ENCODE measurements at places on chromosomes 13 and 19. TPM values are rescaled to one million over a fixed set of nuclear protein-coding genes. Genes with fewer than 3 reads are reported as not detected.
A peak's percentile ranks its signal among the peaks of the same experiment; 100 is the strongest.

GRCh38 chr19:5075597-5075996 is 106.7 kb downstream of the KDM4B start:
- DNase-seq, result no peak

- DNase-seq, result no peak
Observed at GRCh38 chr13:47672245-47673008, 328.6 kb downstream of the SUCLA2 start.

GRCh38 chr19:42313840-42314755 is 989 bp downstream of the TMEM145 start:
- DNase-seq, result no peak

GRCh38 chr19:28130066-28130511 is 1082.9 kb downstream of the UQCRFS1 start:
- no peak for DNase-seq

CLEC17A gene
- total RNA-seq, result not detected

GRCh38 chr19:10505583-10506229 is 2.5 kb upstream of the KEAP1 start:
- DNase-seq, result no peak

DNA sequence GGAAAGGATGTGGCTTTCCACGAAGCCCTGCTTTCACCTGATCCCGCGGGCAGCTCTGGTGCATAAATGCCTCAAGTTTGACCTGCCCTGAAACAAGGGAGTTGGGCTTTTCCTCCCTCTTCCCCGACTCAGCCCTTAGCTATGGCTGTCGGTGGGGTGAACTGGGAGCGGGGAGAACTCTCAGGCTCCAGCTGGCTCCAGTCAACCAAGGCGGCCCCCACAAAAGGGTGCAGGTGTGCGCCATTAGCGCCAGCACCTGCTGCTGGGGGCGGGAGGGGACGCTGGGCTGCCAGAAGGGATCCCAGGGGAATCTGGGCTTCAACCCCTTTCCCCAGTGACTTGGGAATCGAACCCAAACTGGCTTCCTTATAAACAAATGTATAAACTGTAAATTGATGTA is 7.1 kb upstream of the DHRS12 start:
- no peak for DNase-seq

DNA sequence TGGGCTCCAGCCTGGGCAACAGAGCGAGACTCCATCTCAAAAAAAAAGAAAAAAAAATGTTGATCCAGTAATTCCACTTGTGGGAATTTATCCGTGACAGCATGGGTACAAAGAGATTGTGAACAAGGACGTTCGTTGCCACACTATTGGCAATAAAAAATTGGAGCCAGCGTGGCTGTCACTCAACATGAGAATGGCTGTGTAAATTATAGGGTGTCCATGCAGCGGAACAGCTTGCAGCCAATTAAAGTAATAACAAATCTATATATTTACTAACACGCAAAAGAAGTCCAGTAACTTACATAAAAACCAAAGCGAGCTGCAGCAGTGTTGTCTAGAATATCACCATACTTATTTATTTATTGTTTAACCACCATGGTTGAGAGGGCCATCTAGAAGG is 19.3 kb downstream of the DPF1 start:
- no peak for DNase-seq

DNA sequence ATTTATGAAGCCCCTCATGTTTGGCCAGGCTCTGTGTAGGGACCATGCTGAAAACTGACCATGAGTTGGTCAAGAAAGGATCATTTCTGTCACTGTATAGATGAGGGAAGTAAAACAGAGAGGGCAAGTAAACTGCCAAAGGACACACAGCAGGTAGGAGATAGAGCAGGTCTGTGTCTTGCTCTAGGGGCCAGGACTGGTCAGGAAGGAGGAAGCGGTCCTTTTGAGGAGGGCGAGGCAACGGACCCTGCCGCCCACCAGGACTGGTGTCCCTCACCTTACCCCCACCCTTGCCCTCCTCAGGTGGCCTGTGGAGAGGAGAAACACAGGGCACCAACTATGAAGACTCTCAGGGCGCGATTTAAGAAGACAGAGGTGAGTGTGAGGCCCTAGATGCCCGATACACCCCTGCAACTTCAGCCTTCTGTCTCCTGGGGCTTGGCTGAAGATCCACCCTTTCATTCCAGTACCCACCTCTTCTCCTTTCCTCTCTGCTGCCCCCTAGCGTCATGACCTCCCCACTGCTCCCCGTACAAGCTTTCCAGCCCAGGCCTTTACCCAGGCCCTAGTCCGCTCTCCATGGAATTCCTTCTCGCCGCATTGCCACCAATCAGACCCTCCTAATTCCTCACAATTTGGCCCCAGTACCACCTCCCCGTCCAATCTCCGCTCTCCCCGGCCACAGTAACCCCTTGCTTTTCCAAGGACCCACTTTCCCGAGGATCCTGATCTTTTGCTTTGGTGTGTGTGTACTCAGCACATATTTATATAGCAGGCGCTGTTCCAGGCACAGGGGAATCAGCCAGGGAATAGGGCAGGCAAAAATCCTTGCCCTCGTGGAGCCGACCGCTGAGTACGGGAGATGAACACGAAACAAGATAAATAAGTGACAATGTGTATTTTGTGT is 3.9 kb downstream of the ANKRD24 start:
- DNase-seq, result no peak

DNA sequence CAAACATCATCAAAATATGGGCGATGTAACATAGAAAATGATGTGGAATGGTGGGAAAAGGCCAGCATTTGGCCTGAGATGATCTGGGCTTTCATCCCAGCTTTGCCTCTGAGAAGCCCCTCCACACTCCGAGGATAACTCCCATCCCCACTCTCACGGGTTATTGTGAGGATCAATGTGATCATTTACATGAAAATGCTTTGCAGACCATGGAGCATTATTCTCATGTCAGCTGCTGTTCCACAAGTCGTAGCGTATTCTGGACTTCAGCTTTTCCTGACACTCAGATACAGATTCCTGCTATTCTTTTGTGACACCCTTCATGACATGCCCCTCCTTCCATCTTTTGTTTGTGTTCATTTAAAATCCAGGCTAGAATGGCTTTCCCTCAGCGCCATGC is 86.5 kb downstream of the NUFIP1 start:
- no peak for DNase-seq

THSD8 gene
- total RNA-seq, result not detected

GRCh38 chr19:18785179-18786124 is 5.7 kb downstream of the COMP start:
- no peak for DNase-seq

ZNF763 gene
- total RNA-seq, result 6.7 TPM

DNA sequence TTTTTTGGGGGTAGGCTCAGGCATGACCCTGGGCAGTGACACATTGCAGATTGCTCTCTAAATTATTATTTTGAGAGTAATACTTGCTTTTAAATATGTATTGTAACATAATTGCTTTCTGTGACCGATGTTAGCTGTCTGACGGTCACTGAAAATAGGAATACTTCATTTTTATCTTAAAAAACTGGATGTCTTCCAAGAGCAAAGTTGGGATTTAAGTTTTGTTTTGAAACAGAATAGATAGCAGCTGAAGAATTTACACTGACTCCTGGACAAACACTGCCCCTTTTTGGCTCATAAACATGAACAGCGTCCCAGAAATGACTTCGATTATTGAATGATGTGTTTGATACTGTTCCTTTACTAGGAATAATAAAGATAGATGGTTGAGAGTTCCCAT is 535.9 kb downstream of the GPC5 start:
- no peak for DNase-seq

ZNF28 gene
- 14.5 TPM for total RNA-seq

GRCh38 chr13:46134961-46135522 is 30.2 kb upstream of the CPB2 start:
- no peak for DNase-seq

PLIN4 gene
- total RNA-seq, result 0.12 TPM

CD33 gene
- total RNA-seq, result not detected

DNA sequence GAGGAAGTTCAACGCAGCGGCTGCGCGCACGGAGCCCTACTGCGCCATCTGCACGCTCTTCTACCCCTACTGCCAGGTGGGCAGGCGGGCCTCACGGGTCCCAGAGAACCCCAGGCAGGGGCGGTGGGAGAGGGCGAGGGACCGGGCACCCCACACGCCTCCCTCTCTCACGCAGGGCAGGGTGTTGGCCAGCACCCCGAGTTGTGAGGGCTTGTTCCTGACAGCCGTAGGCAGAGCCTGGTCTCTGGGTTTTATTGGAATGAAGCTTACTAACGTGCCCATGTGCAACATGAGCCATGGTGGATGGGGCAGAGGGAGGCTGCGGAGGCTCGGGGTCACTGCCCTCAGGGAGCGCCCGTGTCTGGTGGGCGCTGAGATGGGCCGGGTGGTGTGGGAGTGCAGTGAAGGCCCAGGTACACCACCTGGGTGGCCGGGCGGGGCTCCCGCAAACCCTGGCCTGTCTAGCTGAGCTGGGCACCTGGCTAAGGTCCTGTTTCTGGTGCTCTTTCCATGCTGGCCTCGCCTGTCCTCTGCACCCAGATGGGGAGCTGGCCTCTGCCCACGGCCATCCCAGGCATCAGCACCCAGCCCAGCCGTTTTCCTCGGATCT is 165.2 kb downstream of the KDM4B start:
- DNase-seq, result no peak

DNA sequence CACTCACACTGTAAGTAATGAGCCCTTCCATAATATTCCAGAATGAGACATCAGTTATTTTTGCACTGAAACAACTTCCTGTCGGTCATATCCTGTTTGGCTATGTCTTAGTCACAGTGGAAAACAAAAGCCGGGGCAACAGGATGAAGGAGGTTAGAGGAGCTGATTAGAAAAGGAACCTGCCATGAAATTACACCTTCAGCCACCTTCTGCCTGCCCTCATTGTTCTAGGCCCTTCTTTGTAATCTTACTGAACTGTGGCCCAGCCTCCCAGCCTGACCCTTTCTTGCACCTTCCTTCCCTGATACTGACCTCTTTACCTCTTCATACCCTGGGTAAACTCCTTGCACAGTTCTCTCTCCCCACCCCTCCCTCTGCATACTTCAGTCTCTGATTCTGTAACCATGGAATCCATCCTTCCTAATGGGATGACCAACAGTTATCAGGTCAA is 67.3 kb downstream of the DOCK9 start:
- DNase-seq, result peak; percentile 98

SLC8A2 gene
- total RNA-seq, result not detected

GRCh38 chr13:73599232-73600128 is 534.7 kb downstream of the KLF12 start:
- no peak for DNase-seq

DNA sequence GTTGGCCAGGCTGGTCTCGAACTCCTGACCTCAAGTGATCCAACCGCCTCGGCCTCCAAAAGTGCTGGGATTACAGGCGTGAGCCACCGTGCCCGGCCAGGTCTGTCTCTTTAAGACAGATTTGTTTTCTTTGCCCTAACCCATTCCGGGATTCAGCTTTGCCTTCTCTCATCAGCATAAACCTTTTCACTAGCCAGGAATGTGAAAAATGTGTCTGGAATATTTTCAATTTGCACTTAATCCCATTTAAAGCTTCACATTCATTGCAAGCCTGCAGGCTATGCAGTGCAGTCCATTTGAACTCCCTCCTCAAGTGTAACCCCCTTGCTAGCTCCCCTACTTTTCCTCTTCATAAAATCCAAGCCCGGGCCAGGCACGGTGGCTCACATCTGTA is 880 bp upstream of the TMEM160 start:
- no peak for DNase-seq

GRCh38 chr13:29473166-29473565 is 122.3 kb downstream of the SLC7A1 start:
- DNase-seq, result no peak

DNA sequence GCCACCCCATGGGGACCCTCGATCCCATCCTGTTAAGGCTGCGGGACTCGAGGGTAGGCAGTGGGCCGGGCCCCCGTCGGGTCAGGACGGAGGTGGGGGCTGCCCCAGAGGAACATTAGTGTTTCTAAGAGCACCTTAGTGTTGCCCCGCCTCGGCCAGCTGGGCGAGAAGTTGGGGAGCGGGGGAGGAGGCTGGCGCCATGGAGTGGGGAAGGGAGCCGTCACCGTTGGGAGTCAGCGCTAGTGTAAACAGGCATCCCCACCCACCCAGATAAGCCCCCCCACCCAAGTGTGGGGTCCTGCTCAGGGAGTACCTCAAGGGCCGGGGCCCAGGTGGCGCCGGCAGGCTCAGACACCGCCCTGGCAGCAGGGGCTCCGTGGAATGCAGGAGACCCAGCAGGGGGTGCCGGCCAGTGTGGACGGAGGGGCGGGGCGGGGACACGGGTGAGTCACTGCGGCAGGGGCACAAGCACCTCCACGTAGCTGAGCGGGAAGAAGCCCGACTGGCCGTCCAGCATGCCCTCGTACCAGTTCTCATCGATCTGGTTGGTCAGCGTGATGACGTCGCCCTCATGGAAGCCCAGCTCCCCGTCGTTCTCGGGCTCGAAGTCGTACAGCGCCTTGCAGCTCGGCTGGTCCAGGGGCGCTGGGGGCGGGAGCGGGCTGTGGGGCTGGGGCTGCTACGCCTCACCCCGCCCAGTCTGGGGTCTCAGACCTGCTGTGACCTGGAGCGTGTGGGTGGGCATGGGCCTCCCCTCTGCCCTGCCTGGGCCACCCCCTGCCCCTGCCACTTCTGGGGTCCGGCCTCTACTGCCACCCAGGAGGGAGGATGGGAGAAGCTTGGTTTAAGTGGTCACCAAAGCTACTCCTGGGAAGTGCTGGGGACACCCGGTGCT is 18.0 kb downstream of the MPND start:
- DNase-seq, result no peak

- DNase-seq, result no peak
Observed at GRCh38 chr13:45932676-45933075, 81.1 kb upstream of the SIAH3 start.

POSTN gene
- total RNA-seq, result 26.5 TPM

ZNF723 gene
- not detected for total RNA-seq

- no peak for DNase-seq
Observed at GRCh38 chr13:89372193-89372592, 1701.0 kb downstream of the SLITRK5 start.

ZFR2 gene
- total RNA-seq, result not detected

DNA sequence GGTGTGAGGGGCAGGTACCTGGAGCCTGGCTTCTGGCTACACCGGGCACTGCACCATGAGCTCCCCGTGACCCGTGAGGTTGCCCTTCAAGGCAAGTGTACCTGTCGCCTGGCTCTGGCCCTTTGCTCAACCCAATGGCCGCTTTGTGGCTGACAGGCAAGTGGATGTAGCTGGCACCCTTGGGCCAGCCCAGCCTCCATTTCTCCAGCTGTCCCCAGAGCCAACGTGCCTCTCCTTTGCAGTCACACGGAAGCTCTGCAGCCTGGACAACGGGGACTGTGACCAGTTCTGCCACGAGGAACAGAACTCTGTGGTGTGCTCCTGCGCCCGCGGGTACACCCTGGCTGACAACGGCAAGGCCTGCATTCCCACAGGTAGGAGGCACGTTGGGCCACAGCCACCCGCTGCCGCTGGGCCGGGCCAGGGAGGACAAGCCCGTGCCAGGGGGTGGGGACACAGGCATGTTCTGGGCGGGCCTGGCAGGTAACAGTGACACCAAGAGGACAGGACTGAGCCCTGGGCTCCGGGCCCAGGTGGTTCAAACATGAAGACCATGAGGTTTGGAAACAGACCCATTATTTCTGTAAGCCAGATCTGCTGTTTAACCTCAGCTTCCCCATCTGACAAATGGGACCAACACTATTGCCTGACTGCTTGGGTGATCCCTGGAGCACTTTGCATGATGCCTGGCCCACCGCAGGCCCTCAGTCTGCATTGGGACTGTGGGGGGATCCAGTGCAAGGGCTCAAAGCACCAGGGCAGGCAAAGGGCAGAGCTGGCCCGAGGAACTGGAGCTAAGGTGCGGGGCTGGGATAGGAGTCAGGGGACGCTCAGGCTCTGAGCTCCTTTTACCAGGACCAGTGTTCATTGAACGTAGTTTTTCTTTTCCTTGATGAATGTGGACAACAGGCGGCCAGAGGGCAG is 17.5 kb upstream of the PROZ start:
- DNase-seq, result no peak
